ENCODE measurements at places on chromosomes 11 and 22.
A peak's percentile ranks its signal among the peaks of the same experiment; 100 is the strongest.

DNA sequence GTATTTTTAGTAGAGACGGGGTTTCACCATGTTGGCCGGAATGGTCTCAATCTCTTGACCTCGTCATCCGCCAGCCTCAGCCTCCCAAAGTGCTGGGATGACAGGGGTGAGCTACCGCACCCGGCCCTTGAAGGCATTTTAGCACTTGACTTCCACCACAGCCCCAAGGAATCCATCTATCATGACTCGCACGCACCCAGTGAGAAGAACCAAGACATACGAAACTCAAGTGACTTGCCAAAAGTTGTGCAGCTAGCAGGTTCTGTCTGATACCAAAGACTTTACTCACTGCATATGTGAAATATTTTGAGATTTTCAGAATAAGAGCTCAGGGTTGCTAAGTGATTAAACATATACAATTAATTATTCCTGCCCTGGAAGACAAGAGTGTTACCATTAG lies 21.0 kb downstream of the FLI1 start:
- DNase-seq, result peak; percentile 36

DNA sequence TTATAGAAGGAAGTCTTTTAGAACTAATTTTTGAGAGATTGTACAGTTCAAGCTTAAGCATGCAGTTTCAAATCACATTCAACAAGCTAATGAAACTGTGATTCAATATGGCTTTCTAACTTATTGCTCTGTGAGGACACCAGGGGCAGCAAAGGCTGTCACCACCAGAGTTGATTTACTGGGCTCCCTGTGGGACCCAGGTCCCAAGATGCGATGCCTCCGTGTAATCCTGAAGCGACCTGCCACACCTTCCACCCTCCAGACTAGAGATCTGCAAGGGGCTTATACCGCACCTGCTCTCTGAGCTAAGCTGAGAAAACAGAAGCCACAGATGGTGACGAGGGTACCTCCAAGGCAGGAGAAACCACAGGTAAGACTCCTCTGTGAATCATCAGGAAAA lies 918 bp upstream of the OR51Q1 start:
- no peak for DNase-seq

DNA sequence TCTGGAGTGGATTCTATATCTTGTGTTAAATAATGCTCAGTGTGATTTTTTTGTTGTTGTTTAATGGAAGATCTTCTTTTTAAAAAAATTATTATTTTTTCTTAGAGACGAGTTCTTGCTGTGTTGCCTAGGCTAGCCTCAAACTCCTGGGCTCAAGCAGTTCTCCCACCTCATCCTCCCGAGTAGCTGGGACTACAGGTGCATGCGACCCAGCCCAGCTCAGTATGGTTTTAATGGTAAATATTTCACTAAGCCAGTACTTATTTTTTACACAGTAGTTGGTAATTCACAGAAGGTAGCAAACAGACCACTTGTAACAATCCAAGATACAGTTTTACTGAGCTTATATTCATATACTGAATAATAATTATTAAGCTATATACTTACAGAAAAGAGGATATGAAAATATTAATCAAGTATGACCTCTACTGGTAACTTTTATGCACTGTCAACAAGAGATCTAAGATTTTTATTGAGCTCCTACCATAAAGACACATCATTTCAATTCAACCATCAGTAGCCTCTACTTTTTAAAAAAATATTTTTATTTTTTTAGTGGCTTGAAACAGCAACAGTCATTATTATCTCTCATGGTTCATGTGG lies 6.1 kb upstream of the CD59 start:
- DNase-seq, result peak; percentile 9

DNA sequence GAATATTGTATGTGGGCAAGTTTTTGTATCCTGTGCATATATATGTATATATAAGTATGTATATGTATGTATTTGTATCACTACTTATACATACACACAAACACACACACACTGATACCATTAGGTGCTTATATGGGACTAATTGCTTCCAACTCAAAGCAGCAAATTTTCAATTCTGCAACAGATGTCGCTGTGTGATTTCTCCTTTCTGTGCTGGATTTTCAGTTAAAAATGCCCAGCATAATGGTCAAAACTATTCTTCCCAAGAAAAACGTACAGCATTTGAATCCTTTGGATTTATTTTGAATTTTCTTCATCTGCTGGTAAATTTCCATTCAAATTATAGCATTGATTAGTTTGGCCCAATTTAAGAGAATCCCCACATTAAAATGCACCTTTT lies 4.3 kb downstream of the CADM1 start:
- no peak for DNase-seq

DNA sequence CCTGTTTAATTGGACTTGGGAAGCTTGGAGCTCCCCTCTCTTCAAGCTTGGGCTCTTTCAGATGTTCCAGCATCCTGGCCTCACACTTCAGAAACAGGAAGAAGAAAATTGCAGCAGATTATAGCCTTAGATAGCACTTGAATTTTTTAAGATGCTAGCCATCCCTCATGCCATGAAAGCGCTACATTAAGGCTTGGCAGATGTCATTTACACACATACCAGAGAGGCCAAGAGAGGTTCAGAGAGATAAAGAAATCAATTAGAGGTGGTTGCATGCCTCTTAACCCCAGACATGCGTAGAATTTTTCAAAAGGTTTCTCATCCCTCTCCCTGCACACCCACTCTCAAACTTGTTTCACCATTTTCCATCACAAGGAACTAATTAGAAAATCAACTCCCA lies 31.9 kb upstream of the DBX1 start:
- no peak for DNase-seq

GRCh38 chr11:30395751-30396150 lies 72.8 kb downstream of the ARL14EP start:
- DNase-seq, result no peak

Measured in MV-4-11 (cell line).